ENCODE measurements at places on chromosomes 2 and 18.

- DNase-seq: no peak
Measured at GRCh38 chr2:99959261-99960014, 183.0 kb downstream of the AFF3 start.

- DNase-seq: no peak
Measured at GRCh38 chr2:169928463-169928864, 101.2 kb downstream of the UBR3 start.

- no peak for DNase-seq
Measured at GRCh38 chr2:84717302-84717701, 163.6 kb downstream of the TRABD2A start.

- DNase-seq: no peak
Measured at GRCh38 chr18:46010676-46011075, 43.5 kb upstream of the EPG5 start.

DNA sequence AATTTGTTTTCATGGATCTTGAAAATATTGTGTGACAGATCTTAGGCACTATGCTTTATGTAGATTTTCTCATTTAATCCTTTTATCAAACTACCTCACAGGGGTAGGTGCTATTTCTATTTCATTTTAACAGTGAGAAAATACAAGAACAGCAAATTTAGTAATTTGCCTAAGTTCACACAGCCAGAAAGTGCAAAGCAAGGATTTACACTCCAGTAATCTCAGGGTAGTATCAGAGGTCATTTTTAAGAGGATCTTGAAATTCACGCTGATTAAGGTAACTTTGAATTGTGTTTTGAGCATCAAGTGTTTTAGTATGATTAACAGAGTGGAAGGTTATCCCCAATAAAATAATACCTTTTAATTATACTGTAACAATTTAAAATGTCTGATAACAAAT, 10.1 kb upstream of the KCNJ3 start:
- DNase-seq: no peak

- no peak for DNase-seq
Measured at GRCh38 chr2:6535572-6535971, 330.1 kb downstream of the CMPK2 start.

DNA sequence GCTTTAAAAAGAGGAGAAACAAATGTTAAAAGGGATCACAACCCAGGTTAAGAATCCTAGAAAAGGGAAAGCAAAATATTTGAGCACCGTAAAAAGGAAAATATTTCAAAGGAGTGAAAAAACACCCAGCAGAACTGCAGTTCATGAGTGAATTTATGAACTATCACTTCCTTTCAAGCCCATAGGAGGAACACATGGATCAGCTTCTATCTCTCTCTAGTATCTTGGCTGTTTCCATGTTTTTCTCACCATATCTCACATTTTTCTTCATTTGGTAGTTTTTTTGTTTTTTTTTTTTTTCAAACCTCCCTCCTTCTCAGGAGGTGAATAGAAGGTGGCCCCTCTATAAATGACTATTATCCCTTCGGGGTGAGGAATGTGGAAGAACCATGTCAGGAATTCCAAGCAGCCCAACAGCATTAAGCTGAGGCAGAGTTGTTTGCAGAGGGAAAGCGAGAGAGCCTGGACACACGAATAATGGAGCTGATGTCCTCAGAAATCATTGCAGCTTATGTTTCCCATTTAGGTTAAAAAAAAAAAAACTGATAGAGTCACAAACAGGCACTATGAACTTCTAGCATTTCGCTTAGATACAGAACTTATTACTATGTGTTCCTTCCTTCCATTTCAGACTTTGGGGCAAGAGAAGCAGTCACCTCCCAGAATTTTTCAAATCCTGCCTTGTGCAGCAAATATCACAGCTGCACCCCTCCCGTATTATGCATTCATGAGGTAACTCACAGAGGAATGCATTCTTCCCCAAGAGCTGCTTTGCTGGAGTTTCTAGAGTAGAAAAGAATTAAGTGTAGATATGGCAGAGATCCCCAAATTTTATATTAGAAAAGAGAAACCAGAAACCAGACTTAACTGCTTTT, 315.6 kb downstream of the IRS1 start:
- no peak for DNase-seq

GRCh38 chr2:219251656-219252055, 1.4 kb upstream of the TUBA4B start:
- DNase-seq: no peak

GRCh38 chr2:1742681-1743395, 1.5 kb downstream of the PXDN start:
- DNase-seq: peak; percentile 26

- no peak for DNase-seq
Measured at GRCh38 chr2:164972216-164972615, 16.9 kb upstream of the SLC38A11 start.

GRCh38 chr18:44181951-44182747, 498.5 kb upstream of the SETBP1 start:
- DNase-seq: no peak

Measured in activated gamma-delta T cell treated with Interleukin-2 at 50 U/mL for 16 hours (primary cell).